Spinal cord (tissue), 10 donors: ENCODE measurements at places on chromosomes 6 and 20.
A peak's percentile ranks its signal among the peaks of the same experiment; 100 is the strongest.

- no peak for DNase-seq
Observed at GRCh38 chr6:50792771-50793170, 25.9 kb upstream of the TFAP2B start.

GRCh38 chr6:28424163-28424562 is 19.1 kb downstream of the ZSCAN23 start:
- no peak for DNase-seq

GRCh38 chr20:35478804-35479472 is 23.5 kb downstream of the CEP250 start:
- DNase-seq, result no peak

DNA sequence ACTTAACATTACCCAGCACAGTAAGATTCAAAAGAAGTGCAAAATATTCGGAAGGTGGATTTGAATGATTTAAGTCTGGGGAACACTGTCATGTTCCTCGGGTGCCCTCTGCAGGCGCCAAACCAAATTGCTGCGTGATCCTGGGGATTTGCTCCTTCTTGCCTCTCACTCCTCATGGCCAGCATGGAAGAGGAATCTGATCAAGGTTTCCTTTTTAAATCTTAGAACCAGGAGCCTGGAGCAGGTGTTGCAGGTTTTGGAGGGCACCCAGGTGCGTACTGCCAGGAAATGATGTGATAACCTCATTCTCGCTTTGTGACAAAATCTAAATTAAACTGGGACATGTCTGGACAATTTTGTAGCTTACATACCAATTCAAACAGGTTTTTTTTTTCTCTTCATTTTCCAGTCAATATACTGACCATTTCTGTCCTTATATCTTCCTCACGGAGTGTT is 8.1 kb upstream of the PFDN4 start:
- DNase-seq, result no peak

GRCh38 chr6:125489579-125490285 is 188.0 kb upstream of the HDDC2 start:
- no peak for DNase-seq

DNA sequence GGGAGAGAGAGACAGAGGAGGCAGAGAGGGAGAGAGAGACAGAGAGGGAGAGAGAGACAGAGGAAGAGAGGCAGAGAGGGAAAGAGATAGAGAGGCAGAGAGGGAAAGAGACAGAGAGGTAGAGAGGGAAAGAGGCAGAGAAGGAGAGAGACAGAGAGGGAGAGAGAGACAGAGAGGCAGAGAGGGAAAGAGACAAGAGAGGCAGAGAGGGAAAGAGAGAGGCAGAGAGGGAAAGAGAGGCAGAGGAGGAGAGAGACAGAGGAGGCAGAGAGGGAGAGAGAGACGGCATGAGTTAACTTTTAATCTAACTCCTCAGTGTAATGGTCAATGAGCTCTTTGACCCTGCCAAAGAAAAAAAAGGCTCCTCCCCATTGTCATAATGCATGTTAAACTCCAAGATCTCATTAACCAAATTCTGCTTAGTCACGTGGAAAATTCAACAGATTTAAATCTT is 7.1 kb downstream of the ELOVL2 start:
- DNase-seq, result no peak

- DNase-seq, result peak; percentile 42
Observed at GRCh38 chr6:107977283-107977682, 19.3 kb upstream of the SEC63 start.

DNA sequence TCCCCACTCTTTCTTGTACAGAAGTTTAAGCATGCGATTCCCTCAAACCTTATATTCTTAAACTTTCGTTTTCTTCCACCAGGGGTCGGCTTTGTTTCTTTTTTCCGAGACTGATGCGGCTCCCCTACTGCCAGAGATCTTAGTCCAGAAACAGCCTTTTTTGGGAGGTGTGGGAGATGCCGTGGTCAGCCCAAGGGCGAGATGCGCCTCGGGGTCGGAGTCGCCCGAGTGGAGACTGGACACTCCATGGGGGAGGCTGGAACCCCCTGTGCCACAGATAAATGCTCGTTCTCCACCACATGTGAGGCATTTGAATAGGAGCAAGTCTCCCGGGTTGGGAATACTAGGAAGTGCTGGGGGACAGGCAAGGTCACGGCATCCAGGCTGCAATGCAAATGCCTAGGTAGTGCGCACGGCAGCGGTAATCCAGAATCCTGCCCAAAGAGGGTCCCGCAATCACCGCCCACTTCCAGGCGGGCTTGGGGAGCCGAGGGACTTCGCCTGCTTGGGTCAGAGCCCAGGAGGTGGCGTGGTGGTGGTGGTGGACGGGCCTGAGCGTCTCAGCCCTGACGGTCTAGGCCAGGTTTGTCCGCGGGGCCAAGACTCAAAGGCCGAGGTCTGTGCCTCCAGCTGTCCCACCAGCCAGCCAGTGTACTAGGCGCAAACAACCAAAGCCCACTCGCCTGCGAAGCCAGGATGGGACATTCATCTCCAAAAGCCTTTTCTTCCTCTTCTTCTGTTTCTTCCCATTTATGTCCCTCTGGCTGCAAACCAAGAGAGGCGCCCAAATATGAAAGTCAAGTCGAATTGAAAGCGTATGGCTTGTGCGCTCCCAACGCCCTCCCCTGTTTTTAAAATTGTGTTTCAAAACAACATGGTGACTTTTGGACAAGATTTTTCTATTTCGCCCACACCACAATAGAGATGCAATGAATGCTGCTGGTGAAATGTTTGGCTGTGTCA is 39.3 kb upstream of the OSTM1 start:
- DNase-seq, result peak; percentile 92

GRCh38 chr6:56572788-56573471 is 69.8 kb downstream of the DST start:
- no peak for DNase-seq

- DNase-seq, result no peak
Observed at GRCh38 chr6:144361016-144361415, 75.9 kb downstream of the UTRN start.

- no peak for DNase-seq
Observed at GRCh38 chr6:75155631-75156030, 50.2 kb downstream of the COL12A1 start.

DNA sequence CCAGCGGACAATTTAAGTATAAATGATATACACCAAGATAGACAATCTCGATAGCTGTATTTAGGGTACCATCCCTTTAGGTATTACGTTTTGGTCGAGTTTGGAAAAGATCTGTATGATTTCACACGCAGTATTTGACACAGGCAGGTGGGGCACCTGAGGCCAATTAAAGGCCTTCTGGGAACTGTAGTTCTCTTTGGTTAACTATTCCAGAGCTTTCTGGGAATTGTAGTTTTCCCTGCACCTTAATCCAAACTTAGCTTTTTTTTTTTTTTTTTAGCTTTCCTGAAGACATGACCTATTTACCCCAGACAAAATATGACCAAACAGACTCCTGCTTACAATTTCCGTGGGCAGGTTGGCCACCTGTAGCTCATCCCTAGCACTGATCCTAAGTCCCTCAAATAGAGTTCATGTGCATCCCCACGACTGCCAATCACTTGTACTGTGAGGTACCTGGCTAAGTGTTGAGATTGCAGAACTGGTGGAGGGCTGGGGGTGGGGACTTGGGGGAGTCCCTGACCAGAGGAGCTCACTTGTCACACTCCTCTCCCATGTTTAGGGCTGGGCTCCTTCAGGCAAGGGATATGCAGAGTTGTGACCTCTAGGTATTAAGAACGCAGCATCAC is 999 bp upstream of the EHMT2 start:
- no peak for DNase-seq

GRCh38 chr6:138227316-138227781 is 9.1 kb upstream of the PBOV1 start:
- DNase-seq, result no peak

- DNase-seq, result no peak
Observed at GRCh38 chr20:25044660-25045342, 13.1 kb downstream of the ACSS1 start.

GRCh38 chr6:101429270-101429669 is 35.8 kb downstream of the GRIK2 start:
- no peak for DNase-seq

DNA sequence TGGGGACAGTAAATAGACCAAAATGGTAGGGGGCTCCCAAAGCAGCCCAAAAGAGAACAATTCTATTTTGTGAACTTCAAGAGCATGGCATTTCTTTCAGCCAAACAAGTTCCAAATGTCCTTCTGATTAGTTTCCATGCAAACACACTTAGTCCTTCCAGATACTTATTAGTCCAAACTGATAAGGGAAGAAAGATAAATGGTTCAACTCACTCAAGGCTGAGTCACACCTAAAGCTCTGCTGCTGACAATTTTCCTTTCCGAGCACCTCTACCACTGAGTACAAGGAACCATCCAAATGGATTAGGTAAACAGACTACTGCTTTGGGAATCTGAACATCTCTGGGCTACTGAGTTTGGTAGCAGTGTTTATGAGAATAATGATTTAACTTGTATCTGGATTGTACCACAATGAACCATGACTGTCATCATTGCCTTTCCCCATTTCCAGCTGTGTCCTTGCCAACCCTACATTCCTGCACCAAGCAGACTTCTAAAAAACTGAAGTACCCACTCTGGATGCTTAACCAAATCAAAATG is 71.2 kb downstream of the TNFRSF21 start:
- no peak for DNase-seq

GRCh38 chr6:166526937-166527336 is 59.5 kb downstream of the RAMACL start:
- no peak for DNase-seq

- DNase-seq, result no peak
Observed at GRCh38 chr6:122671251-122671650, 61.0 kb downstream of the PKIB start.

DNA sequence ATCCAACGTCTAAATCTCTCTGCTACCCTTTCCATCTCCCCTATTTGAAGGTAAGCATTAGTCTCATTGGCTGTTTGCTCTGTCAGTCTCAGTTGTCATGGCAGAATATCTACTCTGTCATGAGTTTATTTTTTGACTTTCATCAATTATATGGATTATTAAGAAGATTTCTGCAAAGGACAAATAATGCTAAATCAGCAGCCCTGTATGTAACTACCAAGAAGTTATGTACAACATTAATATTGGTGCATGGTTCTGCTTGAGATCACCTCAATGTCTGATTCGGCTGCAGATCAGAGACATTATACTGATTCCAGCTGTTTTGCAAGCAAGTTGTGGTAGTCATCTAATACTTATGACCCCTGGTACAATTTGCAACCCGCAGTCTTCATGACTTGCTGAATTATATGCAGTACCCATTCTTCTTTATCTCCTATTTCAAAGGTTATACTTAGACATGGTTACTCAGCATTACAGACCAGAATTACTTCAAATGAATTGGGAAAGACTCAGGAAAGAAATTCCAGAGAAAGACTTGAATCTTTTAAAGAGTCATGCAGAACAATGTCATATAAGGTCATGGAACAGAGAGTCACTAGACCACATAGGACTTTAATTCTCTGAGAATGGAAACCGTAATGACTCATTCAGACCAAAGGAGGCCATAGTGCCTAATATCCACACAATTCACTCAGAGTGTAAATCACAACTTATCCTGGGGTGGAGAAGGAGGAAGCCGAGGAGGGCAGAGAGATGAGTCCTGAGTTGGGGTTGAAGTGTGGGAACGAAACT is 201.4 kb downstream of the IBTK start:
- DNase-seq, result no peak

- DNase-seq, result no peak
Observed at GRCh38 chr6:29945281-29945820, 3.0 kb downstream of the HLA-A start.

DNA sequence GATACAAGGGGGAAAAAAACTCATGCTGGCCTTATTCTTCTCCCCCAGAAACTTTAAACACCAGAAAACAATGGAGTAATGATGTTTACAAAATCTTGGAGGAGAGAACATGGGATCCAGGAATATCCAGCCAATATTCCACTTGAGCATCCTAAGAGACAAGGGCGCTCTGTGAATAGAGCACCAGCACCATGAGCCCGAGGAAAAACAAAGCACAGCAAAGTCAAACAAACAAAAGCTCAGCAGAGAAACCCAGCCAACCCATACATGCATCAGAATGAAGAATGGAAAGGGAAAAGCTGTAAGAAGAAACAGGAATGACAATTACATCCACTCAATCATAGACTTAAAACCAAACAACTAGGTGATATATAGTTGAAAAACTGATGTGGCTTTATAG is 4.6 kb upstream of the NAA20 start:
- DNase-seq, result no peak

GRCh38 chr20:12728782-12729181 is 280.0 kb upstream of the SPTLC3 start:
- no peak for DNase-seq

DNA sequence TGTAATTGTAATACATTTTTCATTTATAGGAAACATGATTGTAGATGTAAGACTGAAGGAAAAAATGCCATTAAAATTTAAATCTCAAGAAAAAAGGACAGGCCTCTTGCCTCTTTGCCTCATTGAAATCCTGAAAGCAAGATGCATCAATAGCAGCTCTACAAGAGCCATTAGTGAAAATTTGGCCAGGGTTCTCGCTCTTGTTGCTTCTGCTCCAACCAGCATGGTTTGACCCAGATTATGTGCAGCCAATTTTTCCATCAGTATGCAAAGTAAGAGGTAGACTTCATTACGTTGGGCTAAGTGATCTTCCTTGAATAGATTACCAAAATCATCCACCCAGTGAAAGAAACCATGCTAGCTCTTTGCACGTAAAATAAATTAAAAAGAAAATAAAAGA is 106.6 kb downstream of the SGK1 start:
- no peak for DNase-seq

DNA sequence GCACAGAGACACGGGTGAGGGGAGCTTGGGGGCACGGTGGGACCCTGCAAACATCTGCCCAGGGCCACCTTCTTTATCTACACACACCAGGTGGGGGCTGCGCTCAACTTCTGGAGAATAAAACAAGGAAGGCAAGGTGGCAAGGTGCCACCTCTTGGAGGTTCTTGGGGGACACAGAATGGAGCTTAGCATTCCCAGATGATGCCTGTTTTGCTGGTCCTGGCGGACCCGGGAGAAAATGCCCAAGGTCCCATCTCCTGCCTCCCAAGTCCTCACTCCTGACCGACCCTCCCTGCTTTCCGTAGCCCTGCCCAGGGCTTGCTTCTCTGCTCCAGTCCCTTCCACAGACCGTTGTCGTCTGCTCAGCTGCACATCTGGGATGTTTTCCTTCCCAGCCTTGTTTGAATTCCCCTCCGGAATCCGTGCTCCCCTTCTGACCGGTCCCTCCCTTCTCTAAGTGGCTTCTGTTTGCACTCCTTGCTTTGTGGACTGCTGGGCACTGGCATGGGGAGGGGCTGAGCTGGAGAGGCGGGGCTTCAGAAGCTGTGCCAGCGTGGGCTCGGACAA is 13.1 kb downstream of the ITPR3 start:
- DNase-seq, result no peak

GRCh38 chr6:132887204-132887603 is 72.8 kb downstream of the RPS12 start:
- no peak for DNase-seq

DNA sequence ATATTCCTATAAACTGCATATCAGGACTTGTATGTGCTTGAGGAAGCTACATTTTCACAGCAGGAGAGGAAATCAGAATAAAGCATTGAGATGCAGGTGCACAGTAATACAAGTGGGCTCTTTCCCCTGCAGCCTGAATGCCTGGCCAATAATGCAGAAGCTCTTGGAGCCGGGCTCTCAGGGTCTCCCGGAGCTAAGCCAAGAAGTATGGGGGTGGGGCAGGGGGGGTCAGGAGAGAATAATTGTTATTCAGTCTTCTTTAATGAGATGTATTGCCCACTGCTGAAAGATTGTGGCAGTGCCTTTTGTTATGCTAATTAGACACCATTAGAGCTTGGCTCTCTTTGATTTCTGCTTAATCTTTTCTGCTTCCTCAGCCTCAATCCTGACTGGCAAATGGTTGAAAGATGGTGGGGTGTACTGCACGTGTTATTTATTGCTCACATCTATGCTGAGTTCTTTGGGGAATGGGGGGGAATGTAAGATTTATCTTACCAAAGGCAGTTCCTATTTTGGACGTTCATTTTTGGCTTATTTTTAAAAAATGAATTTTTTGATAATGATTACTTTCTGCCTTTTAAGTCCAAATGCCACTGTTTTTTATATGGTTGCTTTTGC is 407.6 kb upstream of the SOX4 start:
- peak; percentile 83 for DNase-seq
